T-helper 9 cell (primary cell): ENCODE measurements at places on chromosomes 5 and 9.
A peak's percentile ranks its signal among the peaks of the same experiment; 100 is the strongest.

- DNase-seq = no peak
Observed at GRCh38 chr9:126162611-126163381, 163.8 kb upstream of the MVB12B start.

GRCh38 chr9:114302727-114303126, 20.2 kb upstream of the ORM1 start:
- DNase-seq = no peak

DNA sequence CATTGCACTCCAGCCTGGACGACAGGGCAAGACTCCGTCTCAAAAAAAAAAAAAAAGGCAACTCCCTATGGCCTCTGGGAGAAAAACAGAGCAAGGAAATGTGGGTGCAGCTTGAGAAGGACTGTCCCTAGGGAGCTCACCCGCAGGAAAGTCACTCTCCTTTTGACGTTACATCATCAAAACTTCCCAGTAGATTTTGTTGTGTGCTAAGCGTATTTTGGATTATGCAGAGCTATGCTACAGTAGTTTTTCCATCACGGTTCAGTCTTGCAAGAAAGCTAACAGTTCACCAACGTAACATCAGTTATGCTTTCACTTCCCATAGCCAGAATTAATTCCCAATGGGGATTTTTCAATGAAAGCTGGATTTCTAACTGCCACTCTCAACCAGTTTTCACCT, 138.8 kb downstream of the HSD17B3 start:
- DNase-seq = no peak

DNA sequence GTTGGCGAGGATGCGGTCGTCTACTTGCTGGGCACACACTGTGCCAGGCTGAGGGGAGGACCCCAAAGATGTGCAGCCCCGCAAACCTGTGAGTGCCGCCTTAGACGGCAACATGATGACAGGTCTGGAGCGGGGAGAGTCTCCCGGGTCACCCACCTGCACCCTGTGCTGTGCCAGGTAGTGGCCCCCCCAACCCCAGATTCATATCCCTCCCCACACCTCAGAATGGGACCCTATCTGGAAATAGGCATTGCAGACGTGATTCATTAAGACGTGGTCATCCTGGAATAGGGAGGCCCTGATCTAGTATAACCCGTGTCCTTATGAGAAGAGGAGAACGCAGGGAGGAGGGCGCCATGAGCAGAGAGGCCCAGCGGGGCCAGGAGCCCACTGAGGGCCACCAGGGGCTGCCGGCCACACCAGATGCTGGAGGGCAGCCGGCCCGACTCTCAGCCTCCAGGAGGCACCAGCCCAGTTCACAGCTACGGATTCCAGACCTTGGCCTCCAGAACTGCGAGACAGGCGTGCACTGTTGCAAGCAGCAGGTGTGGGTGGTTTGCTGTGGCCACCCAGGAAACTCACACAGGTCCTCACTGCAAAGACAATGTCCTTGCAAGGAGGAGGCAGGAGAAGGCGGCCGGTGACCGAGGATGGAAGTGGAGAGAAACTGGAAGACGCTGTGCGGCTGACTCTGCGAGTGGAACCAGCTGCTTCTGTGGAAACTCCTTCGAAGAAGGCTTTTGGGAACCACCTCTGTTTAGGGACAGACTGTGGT, 131.9 kb upstream of the LPCAT1 start:
- DNase-seq = no peak

DNA sequence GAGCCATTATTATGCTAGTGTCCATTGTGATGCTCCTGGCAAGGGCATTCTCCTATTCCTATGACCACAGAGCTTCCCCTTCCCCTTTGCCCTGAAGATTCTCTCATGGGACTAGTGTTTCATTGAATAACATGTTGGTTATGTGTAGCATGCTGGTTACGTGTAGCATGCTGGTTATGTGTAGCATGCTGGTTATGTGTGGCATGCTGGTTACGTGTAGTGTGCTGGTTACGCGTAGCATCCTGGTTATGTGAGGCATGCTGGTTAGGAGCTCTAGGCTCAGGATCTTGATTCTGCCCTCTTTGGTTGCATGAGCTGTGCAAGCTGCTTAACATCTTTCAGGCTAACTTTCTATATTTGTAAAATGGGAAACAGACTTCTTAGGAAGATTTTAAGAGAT, 46.5 kb upstream of the GPR151 start:
- no peak for DNase-seq

- no peak for DNase-seq
Observed at GRCh38 chr5:110884005-110884404, 145.2 kb downstream of the SLC25A46 start.

DNA sequence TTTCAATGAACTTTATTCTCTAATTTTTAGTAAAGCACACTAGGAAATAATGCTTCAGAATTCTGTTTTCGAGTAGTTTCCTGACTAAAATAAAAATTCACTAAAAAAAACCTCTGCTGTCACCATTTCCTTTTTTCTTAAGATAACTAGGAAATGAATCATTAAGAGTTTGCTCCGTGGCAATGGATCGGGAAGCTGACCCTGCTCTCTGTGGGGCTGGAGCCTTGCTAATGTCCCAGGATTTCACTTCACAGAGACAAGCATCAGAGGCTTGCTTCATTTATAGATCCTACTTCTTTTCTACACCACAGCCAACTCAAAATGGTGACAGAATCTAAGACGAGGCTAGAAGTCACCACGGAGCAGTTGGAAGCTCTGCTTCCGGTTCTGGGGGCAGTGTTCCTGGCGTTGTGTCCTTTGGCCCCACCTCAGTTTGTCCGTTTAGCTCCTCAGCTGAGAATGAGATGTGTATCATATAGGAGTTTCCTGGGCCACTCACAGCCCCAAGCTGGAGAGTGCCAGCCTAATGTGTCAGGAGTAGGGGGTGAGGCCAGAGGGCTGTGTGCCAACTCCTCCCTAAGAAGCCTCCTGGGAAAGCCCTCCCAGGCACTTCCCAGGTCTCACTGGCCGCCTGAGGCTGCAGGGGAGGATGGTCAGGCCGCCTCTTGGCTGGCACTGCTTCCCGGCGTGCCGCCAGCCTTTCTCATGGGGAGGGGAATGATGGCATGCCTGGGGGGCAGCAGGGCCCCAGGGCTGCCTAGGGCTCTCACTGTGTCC, 19.6 kb downstream of the TENT4A start:
- no peak for DNase-seq

DNA sequence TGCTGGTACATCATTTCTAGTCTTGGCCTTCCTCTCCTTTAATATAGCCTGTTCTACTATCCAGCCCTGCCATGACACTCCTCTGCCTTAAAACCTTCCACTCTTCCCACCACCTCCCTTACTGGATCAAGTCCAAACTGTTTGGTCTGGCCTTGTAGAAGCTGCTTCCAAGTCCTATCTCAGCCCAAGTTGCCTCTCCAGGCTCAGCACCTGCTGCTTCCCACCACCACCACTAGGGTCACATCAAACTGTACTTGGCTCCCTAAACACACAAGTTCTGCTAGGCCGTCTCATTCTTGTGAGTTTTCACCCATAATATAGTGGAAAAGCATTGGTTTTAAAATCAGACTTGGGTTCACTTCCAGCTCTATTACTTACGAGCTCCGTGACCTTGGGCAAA, 1.4 kb downstream of the NDUFA8 start:
- peak; percentile 2 for DNase-seq

DNA sequence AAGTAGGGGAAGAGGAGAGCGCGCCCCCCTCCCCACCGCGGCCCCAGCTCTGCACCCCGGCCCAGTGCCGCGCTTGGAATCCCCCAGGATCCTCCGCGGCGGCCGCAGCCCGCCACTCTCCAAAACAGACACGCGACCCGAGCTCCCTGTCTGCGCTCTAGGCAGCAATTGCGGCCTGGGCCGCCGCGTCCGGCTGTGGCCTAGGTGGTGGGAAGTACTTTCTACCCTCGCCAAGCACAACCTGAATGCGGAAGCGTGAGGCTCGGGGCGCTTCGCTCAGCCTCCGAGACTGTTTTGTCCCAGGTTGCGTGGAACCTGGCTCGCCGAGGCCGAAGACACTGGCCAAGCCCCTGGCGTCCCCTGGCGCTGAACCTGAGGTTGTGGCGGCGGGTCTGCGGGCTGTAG, 3.3 kb upstream of the FOXB2 start:
- DNase-seq = no peak

DNA sequence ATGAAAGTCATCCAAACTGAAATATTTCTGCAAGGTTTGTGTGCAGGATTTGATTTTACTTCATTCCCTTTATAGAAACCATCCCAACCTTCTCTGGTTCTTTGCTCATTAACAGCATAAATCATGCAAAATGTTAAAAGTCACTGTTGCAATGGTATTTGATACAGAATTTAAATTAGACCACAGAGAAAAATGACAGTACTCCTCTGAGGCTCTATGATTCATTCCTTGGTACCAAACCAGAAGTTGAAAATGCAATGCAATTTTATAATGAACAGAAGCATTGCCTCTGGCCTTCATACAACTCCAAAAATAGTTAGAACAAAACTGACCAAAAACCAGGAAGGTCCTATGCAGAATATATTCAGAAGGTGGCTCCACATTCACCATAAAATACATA, 607.1 kb downstream of the TLE1 start:
- DNase-seq = no peak

- DNase-seq = no peak
Observed at GRCh38 chr9:83183621-83184020, 120.7 kb upstream of the RASEF start.

DNA sequence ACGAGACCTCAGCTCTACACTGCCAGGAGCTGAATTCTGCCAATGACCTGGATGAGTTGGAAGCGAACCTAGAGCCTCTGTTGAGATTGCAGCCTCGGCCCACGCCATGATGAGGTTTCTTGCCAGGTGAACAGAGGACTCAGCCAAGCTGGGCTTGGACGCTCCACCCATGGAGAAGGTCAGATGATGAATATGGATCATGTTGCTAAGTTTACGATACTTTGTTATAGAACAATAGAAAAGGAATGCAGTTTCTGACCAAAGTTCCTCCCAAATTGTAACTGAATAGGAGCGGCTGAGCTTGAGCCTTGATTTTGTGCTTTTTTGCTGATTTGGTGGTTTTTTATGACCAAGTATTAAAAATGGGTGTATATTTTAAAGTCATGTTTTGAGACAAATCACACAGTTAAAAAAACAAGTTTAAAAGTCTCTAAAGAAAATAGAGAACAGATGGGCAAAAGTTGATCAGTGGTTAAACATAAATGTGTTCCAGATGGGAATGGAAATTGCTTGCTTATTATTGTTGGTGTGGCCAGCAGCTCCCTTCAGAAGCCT, 32.9 kb downstream of the ROPN1L start:
- DNase-seq = no peak

GRCh38 chr9:35669331-35670145, 4.2 kb upstream of the CA9 start:
- no peak for DNase-seq

DNA sequence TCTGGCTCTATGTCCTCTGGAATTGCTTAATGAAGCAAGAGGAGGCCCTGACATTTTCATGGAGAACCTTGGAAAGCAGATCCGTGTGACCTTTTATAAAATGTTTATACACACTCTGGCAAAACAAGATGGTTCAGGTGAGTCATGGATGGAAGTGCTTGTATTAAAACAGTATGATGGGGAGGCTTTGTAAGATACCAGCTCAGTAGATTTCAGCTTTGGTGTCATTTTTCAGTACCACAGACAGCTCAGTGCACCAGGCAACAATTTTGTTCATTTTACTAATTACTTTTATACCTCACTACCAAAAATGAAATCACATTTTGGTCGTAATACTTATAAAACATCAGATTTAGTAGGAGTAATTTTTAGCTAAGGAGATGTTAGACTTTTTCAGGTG, 5.2 kb downstream of the KCNN2 start:
- no peak for DNase-seq

DNA sequence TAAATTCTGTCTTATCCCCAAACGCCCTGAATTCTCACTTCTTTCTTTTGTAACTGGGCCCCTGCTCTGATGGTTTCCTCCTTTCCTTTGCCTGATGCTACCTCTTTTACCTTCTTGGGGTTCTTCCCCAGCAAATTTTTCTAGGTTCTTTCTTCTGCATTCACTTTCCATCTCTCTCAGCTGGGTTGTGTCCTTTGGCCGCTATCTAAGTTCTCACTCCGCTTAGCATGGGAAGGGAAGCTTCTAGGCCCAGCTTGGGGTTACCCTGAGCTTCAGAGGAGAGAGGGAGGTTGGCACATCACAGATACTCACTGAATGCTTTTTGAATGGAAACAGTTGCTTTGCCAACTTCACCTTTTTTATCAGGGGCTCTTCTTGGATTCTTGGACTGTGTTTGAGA, 17.0 kb downstream of the PALM2AKAP2 start:
- DNase-seq = no peak

DNA sequence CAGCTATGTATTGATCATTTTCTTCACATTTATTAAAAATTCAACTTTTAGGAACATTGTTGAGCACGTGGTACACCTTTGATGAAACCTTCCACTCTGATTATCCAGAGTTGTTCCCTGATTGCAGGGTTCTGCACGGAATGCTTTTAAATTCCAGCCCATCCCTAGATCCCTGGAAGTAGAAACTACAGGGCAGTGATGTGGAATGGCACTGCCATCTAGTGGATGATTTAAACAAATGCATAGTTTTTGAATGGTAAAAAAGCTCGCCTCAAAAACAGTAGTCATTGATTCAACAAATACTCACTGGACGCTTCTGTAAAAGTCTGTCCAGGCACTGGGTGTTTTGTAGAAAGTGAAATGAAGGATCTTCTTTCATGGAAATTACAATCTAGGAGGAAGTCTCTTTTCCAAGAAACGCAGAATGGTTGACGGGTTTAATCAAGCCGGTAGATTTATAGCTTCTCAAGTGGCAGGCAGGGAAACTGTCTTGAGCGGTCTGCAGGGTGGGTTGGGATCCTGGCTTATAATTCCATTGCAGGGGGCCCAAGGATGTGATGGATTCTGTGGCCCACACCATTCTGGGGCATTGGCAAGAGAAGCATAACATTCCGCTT, 118.4 kb downstream of the ARHGAP26 start:
- DNase-seq = no peak

- DNase-seq = no peak
Observed at GRCh38 chr5:57327561-57328367, 153.9 kb downstream of the GPBP1 start.

DNA sequence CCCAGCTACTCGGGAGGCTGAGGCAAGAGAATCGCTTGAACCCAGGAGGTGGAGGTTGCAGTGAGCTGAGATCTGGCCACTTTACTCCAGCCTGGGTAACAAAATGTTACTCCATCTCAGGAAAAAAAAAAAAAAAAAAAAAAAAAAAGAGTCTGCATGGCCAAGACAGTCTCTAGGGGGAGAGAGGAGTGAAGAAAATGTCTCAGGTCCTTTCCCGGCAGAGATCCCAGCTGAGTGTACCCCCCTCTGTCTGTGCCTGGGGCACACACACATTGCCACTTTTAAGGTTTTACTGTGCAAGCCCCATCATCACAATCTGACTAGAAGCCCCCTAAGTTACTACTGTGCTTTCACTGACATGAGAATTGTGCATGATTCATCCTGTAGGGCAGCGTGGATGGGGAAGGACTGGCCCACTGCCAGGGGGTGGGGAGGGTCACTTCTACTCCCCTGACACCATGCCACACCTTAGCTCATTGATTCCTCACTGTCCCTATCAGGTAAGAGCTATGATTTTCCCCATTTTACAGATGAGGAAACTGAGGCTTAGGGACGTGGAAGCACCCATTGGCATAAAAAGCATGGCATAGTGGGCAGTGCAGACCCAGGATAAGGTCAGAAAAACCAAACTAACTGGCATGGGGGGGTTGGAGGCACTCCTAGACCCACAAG, 102.3 kb upstream of the LARP1 start:
- no peak for DNase-seq

- DNase-seq = no peak
Observed at GRCh38 chr9:70940605-70941004, 180.8 kb downstream of the TRPM3 start.
